Activated naive CD4-positive, alpha-beta T cell treated with anti-CD3 and anti-CD28 coated beads, Interleukin-2, amount 10 ng/mL, durations not matched to agents 7 days and 5 days (primary cell): ENCODE measurements at places on chromosomes 3 and 15.

DNA sequence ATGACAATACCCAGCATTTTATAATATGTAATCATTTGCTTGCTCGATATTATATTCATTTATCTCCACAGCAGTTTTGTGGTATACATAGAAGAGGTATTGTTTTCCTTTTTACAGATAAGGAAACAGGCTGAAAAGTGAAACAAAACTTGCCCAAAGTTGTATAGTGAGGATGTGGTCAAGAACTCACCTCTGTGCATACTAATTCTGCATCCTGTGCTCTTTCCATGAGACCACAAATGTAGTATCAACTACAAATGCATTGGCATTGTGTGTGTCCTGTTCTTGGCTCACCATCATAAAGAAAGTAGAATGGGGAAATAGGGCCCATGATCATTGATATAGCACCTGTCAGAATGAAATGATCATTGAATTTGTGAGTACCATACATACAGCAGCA is 167.3 kb downstream of the NECTIN3 start:
- H3K36me3 ChIP-seq, result peaks cover 21% of the 10 kb centered on the region
- peak; percentile 40 for DNase-seq
- no peak overlapping the region for H3K4me3 ChIP-seq
- no peaks in the 10 kb centered on the region for H3K27me3 ChIP-seq

- no peaks in the 10 kb centered on the region for H3K36me3 ChIP-seq
- H3K4me3 ChIP-seq, result no peak overlapping the region
- no peaks in the 10 kb centered on the region for H3K27me3 ChIP-seq
- no peak for DNase-seq
- no peak overlapping the region for H3K27ac ChIP-seq
Measured at GRCh38 chr3:36366308-36366707, 14.0 kb upstream of the STAC start.

GRCh38 chr3:129536804-129537203 is 6.2 kb upstream of the H1-8 start:
- peaks cover 32% of the 10 kb centered on the region for H3K27me3 ChIP-seq
- DNase-seq, result no peak
- no peak overlapping the region for H3K4me3 ChIP-seq
- no peaks in the 10 kb centered on the region for H3K36me3 ChIP-seq

DNA sequence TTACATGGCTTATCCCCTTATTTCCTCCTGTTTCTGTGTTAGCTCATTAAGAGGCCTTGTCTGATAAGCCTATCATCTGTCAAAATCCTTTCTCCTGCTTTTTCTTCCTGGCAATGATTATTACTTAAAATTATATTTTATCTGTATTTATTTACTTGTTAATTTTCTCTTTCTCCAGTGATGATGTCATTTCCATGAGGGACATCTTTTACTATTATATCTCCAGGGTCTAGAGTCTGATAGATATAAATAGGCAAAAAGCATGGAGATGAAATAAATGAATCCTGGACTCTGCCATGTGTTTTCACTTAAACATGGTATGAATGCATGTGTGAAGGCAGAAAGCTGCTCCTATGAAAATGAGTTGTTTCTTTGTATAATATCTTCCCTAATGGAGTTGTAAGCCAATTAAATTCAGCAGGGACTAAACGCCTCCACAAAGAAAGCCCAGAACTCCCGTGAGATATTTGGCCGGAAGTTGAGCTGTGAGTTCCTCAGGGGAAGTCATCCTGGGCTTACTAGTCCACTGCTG is 375.2 kb downstream of the TUSC7 start:
- H3K4me1 ChIP-seq, result no peaks in the 10 kb centered on the region
- no peaks in the 10 kb centered on the region for H3K27me3 ChIP-seq
- no peak overlapping the region for H3K4me3 ChIP-seq
- DNase-seq, result no peak
- H3K27ac ChIP-seq, result no peak overlapping the region

DNA sequence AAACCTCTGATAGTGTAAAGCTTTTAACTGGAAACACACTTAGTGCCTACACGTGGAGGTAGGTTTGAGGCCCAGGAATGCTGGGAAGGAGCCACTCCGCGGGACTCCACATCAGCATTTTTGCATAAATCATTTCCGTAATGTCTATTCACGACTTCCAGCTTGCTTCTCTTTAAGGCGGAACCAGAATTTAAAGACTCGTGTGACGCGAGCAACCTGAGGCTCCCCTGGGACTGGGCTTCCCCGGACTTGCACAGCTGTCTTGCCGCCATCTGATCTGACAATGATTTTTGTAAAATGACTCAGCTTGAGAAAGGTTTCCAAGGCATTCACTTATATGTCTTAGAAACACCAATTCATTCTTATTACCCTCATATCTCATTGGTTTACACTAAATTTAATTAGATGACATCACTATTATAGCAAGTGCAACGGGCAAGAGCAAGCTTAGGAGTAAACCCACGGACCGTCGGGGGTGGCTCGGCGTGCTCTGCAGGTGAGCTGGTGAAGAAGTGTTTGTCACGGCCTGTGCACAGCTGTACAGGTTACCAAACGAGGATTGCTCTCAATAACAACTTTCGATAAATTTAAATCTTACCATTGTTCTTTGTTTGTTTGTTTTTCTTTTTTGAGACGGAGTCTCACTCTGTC is 95.2 kb downstream of the CHSY1 start:
- H3K4me3 ChIP-seq, result no peak overlapping the region
- no peak for DNase-seq
- no peak overlapping the region for H3K27ac ChIP-seq
- H3K27me3 ChIP-seq, result peaks cover 9% of the 10 kb centered on the region

- no peak for DNase-seq
- no peak overlapping the region for H3K27ac ChIP-seq
- no peaks in the 10 kb centered on the region for H3K36me3 ChIP-seq
Measured at GRCh38 chr15:68584756-68585573, 6.2 kb downstream of the CORO2B start.

DNA sequence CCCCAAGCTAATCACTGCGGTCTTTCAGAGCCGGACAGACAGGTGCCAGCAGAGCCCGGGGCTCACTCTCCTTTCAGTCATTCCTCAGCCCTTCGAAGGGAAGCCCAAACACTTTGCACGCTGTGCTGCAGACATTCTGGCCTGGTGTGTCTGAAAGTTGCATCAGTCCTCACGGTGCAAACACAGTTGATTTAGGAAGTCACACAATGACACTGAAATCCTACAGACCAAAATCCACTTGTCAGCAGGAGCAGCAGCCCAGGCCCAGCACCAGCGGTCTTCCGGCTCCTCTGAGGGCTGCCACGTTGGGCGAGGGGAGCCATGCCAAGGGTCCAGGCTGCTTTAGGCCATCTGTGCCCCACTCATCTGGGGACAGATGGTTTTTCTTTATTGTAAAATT is 61.6 kb downstream of the RGMA start:
- H3K27ac ChIP-seq, result peak overlapping the region; percentile 20
- no peak overlapping the region for H3K4me3 ChIP-seq
- H3K36me3 ChIP-seq, result peaks cover 43% of the 10 kb centered on the region
- H3K27me3 ChIP-seq, result peaks cover 3% of the 10 kb centered on the region
- no peak for DNase-seq
- H3K4me1 ChIP-seq, result peaks cover 46% of the 10 kb centered on the region

DNA sequence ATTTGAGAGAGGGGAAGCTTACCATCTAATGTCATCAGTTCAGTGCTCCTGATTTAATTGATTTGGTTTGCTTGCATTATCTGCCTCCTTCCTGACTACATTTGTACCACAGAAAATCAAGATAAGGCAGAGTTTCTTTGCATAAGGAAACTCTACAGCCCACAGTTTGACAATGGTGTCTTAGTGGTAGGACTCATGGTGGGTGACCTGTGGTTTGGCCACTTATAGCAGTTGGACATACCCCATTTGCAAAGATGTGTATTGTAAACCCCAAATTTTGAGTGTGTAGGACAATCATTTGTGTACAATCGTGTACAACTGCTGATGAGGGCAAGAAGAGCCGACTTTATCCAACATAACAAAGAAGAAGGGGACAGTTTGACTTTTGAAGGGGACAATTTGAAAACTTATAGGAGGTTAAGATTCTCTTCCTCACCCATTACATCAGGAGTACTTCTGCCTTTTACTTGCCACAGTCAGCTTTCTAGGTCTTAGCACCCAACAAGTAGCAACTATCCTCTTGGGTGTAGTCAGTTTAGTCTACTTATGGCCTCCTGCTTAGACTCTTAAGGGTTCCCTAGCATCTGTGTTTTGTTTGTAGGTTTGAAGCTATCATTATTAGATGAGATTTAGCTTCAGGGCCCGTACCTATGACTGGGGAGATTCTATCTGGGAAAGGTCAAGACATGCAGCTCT is 6.2 kb downstream of the TGFBR2 start:
- H3K36me3 ChIP-seq, result peaks cover 57% of the 10 kb centered on the region
- peak overlapping the region; percentile 87 for H3K27ac ChIP-seq
- DNase-seq, result no peak
- H3K27me3 ChIP-seq, result no peaks in the 10 kb centered on the region
- peak overlapping the region; percentile 91 for H3K4me3 ChIP-seq

DNA sequence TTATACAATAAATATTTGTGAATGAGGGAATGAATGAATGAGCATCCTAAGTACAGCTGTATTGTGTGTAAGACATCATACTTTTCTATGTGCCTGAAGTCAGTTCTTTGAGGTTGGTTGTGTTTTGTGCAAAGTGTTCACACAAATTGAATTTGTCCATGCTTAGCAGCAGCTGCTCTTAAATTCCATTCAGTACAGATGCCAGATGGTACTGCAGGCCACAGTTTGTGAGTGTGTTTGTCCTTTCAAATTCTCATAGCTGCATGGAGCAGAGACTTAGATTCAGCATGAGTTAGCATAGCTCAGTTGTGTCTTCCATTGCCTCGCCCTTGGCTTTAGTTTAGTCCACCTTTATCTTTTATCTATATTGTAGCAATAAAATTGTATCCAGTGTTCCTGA is 3.8 kb upstream of the ZNF385D start:
- H3K27ac ChIP-seq, result no peak overlapping the region
- no peak overlapping the region for H3K4me3 ChIP-seq
- H3K4me1 ChIP-seq, result no peaks in the 10 kb centered on the region

DNA sequence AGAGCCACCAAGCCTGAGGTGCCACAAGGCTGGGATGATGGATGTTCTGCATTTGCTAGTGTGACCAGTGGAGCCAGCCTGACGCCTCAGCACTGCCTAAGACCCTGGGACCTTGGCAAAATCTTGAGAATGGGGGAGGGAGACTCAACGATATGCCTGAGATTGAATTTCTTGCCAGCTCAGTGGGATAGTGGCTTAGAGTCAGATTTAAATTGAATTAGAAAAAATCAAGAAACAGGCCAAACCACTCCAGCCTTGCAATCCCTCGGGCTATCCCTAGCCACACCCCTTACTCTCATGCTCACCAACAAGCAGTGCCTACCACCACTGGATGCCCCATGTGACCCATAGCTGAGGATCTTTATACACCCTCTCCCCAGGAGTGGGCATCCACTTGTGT is 18.7 kb upstream of the PDE8A start:
- peaks cover 4% of the 10 kb centered on the region for H3K4me1 ChIP-seq
- no peak overlapping the region for H3K4me3 ChIP-seq
- no peaks in the 10 kb centered on the region for H3K36me3 ChIP-seq
- H3K27ac ChIP-seq, result no peak overlapping the region
- H3K27me3 ChIP-seq, result peaks cover 18% of the 10 kb centered on the region
